Uterus (tissue), 4 donors: ENCODE measurements at places on chromosomes 2 and 18. TPM values are rescaled to one million over a fixed set of nuclear protein-coding genes. Genes with fewer than 3 reads are reported as not detected.

The WIPF1 gene
- 61.9 TPM for total RNA-seq

The TUBA4B gene
- not detected for total RNA-seq

The CHRNG gene
- not detected for total RNA-seq

The MC2R gene
- total RNA-seq, result not detected

The POTEJ gene
- 0.21 TPM for total RNA-seq

The NT5DC4 gene
- total RNA-seq, result not detected

The CENPA gene
- 2.8 TPM for total RNA-seq

The SERPINB10 gene
- not detected for total RNA-seq

The SKOR2 gene
- not detected for total RNA-seq
